GM23248 (cell line): ENCODE measurements at places on chromosomes 2 and 18. TPM values are rescaled to one million over a fixed set of nuclear protein-coding genes. Genes with fewer than 3 reads are reported as not detected.

The SERPINB10 gene
- not detected in 2 replicates for total RNA-seq

The STARD6 gene
- not detected in 2 replicates for total RNA-seq

The METTL8 gene
- 17.8 and 38.5 TPM in 2 replicates for total RNA-seq

The RIT2 gene
- total RNA-seq: not detected in 2 replicates

GRCh38 chr2:172101821-172102390, 794 bp downstream of the DLX2 start:
- H3K36me3 ChIP-seq: no peaks in the 10 kb centered on the region
- no peaks in the 10 kb centered on the region for H3K27me3 ChIP-seq
- peak; percentile 74 for DNase-seq

GRCh38 chr2:112032224-112032586, 22.9 kb upstream of the TMEM87B start:
- H3K27me3 ChIP-seq: no peaks in the 10 kb centered on the region
- peaks cover 19% of the 10 kb centered on the region for H3K4me1 ChIP-seq
- peak; percentile 47 for DNase-seq
- H3K4me3 ChIP-seq: no peak overlapping the region
- no peaks in the 10 kb centered on the region for H3K36me3 ChIP-seq

GRCh38 chr2:233867993-233868532, at the start of gene MSL3B:
Gene MSL3B, minus strand, starts transcription at chr2:233868386.
- peak; percentile 79 for DNase-seq
- no peaks in the 10 kb centered on the region for H3K36me3 ChIP-seq
- H3K27ac ChIP-seq: peak within 1 kb of the TSS; percentile 28; the same call in 1 of the 2 replicates
- H3K27me3 ChIP-seq: no peaks in the 10 kb centered on the region; the same call in 1 of the 2 replicates
- peak within 1 kb of the TSS; percentile 86 for H3K4me3 ChIP-seq

DNA sequence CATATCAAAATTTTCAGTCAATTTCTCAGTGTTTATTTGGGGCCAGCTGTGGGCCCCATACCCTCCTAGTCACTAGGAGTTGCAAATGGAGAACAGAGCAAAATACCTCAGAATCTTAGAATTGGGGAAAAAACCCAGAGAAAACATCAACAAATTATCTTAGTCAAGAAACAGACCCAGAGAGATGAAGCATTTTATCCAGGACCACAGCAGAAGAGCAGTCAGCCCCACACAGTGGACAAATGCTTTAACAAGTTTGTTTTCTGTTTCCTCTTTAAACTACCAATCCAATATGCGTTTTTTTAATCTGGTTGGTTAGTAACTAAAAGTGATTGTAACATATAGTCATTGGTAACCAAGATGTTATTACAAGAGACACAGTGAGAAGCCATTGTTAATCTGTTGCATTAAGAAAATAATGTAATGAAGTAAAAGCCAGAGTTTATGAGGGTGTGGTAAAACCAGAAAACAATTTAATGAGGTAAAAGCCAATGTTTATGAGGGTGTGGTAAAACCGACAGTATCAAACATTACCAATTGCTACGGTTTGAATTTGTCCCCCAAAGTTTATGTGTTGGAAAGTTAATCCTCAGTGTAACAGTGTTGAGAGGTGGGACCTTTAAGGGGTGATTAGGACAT, 60.7 kb upstream of the COX7A2L start:
- H3K4me3 ChIP-seq: no peak overlapping the region
- peak; percentile 24 for DNase-seq
- no peaks in the 10 kb centered on the region for H3K36me3 ChIP-seq
- peaks cover 37% of the 10 kb centered on the region for H3K4me1 ChIP-seq
- no peaks in the 10 kb centered on the region for H3K27me3 ChIP-seq
- no peak overlapping the region for H3K27ac ChIP-seq

DNA sequence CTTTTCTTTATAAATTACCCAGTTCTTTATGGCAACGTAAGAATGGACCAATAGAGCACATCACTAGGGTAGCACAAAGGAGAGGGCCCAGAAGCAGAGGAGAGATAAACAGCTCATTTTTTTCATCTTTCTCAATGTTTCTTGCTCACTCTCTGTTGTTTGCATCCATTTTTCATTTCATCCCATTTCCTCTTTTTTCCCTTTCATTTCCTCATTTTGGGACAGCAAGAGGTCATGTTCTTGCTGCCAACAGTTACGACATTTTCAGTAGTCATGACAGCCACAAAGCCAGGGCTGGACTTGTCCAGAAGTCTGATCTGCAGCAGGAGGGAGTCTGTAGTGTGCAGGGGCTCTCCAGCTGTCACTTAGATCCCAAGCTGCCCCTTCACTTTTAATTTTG, 52.7 kb upstream of the CYP1B1 start:
- H3K36me3 ChIP-seq: no peaks in the 10 kb centered on the region
- H3K4me3 ChIP-seq: no peak overlapping the region
- DNase-seq: peak; percentile 35
- no peak overlapping the region for H3K27ac ChIP-seq
- no peaks in the 10 kb centered on the region for H3K4me1 ChIP-seq

DNA sequence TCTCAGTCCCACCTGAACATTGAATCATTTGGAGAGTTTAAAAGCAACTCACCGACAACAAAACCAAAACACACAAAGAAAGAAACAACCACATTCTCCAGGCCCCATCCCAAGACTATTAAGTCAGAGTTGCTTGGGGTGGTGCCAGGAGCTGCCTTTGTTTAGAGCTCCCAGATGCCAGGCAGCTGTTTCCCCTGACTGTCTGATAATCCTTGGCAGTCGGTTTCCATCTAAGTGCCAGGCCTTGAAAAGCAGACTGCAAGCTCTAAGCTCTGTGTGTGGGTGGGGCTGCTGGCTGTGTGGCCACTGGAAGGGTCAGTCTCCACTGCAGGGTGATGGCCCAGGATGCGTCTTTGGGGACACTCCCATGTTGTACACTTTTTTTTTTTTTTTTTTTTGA, 255.3 kb upstream of the AGAP1 start:
- no peaks in the 10 kb centered on the region for H3K36me3 ChIP-seq
- DNase-seq: peak; percentile 93
- 0 out of 2 replicates have a peak overlapping the region, but pooled peaks have one; percentile 12 for H3K27ac ChIP-seq
- H3K4me3 ChIP-seq: no peak overlapping the region
- no peaks in the 10 kb centered on the region for H3K27me3 ChIP-seq

- H3K4me3 ChIP-seq: no peak overlapping the region
- DNase-seq: no peak
- H3K4me1 ChIP-seq: no peaks in the 10 kb centered on the region; the same call in 1 of the 2 replicates
Measured at GRCh38 chr2:196464311-196464710, 175.2 kb upstream of the CCDC150 start.

GRCh38 chr2:226429476-226429875, 370.1 kb downstream of the IRS1 start:
- H3K36me3 ChIP-seq: no peaks in the 10 kb centered on the region
- no peak for DNase-seq
- no peak overlapping the region for H3K27ac ChIP-seq
